ENCODE measurements at places on chromosomes 7 and 10.

DNA sequence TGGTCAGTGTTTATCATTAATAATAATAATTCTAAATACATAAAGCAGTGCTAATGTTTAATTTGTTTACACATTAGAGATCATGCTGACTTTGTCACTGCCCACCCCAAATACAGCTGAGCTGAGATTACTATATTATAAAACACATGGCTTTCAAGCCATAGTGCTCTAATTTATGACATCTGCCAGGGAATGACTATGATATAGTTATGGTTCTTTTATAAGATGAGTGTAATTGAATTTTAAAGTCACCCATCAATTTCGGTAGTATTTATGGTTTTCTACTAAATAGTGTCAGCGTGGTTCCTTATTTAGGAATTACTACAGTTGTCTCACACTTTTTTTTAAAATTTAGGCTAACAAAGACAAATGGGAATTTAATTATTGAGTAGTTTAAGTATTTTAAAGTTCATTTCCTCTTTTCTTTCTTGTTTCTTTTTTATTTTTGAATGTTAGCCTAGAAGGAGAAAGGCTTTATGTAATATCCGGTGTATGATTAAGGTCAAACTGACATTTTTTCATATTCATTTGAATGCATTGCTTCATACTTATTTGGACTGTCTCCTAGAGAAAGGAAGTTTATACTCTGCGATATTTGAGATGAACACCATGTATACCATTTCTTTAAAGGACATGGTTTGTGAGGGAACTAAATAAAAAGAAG is 3.9 kb downstream of the CDK14 start:
- DNase-seq: no peak

DNA sequence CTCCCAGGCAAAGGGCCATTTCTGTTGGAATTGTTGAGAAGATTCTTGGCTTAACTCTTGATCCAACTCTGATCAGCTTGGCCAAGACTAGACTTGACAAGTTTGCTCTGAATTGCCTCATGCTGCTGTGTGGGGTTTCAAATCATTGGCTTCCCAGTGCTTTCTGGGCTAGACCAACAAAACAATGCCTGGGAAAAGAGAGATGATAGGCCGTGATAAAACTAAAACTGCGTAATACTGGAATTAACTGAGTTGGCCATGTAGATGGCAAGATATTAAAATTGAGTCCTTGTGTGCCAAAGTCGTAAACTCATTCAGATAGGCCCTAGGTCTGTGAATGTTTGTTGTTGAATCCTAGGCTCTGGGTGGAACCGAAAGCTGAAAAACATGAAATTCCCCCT is 222.6 kb downstream of the MGMT start:
- no peak for DNase-seq

GRCh38 chr7:76310102-76310957 is 7.9 kb downstream of the HSPB1 start:
- no peak for DNase-seq

GRCh38 chr7:42359946-42360345 is 122.9 kb upstream of the GLI3 start:
- DNase-seq: no peak

DNA sequence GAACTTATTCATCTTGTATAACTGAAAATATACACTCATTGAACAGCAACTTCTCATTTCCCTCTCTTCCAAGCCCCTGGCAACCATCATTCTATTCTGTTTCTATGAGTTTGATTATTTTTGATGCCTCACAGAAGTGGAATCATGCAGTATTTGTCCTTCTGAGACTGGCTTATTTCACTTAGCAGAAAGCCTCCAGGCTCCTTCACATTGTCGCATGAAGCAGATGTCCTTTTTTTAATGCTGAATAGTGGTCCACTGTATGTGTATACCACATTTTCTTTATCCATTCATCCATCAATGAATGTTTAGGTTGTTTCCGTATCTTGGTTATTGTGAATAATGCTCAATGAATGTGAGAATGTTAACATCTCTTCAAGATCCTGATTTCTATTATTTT is 238.2 kb upstream of the KLF14 start:
- no peak for DNase-seq

DNA sequence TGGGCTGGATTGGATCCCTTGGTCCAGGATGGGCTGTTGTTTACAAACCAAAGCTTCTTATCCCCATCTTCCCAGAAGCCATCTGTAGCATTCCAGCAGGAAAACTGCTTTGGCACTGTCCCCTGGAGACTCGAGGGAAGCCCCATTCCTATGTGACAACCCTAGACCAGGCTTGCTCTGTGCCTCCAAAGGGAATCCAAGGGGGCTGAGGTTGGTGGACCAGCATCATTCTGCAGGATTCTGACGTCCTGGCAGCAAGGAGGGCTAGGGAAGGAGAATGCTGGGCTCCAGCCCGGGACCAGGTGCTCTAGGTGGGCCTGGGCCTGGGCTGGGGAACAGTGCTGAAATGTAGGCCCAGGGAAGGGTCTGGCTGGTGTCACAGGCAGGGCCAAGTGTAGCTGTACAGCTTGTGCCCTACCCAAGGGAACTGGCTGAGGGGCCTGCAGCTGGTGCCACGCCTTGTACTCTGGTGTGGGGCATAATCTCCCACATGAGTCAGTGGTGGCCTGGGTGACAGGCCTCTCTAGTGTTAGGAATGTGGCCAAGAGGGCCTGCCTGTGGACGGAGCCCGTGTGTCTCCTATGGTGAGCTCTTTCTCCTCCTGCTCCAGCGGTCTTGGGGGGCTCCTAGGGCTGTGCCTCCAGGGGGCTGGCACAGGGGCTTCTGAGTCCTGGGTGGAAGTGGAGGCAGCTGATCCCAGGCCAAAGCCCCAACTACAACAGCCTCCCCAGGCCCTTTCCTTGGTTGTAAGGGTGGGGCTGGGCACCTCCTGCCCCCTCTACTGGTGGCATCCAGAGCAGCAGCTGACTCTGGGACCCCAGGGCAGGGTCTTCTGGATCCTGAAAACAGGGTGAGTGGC is 25.2 kb downstream of the TRIM8 start:
- DNase-seq: no peak

DNA sequence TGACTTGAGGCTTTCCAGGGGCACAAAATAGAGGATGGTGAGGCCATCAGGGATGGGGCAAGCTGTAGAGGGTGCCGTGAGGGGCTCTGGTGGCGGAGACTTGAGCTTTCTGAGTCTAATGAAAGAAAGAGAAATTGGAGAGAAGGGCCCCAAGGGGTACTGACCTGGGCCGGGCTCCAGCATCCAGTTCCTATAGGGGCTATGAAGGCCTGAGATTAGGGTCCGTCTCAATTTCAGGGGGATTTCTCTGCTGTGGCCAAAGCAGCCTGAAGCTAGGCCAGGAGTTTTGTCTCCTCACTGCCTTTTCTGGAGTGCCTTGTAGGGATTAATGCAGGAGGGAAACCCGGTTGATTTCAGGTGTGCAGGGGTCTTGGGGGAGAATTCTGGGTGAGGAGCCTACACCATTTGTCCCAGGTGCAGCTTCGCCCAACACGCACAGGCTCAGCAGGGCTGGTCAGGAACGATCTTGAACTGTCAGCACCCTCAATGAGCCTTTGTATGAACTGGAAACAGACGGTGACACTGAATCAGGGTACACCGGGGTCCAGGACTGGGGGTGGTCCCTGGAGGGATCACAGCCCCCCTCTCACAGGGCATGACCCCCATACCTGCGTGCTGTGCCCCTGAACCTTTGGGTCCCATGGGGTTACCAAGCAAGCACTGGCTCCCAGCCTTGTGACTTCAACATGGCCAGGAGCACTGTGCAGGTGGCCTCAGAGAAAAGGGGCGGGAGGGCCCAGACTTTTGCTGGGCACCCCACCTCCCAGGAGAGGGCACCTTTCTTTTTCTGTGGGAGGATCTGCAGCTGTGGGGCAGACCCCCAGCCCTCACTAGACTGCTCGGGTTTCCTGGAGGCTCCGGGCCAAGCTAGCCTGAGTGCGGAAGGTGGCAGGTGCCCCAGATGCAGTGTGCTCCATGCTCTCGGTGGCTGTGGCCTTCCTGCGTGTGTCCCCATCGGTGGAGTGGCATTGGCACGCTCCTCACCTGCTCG is 122.9 kb upstream of the RET start:
- DNase-seq: no peak

DNA sequence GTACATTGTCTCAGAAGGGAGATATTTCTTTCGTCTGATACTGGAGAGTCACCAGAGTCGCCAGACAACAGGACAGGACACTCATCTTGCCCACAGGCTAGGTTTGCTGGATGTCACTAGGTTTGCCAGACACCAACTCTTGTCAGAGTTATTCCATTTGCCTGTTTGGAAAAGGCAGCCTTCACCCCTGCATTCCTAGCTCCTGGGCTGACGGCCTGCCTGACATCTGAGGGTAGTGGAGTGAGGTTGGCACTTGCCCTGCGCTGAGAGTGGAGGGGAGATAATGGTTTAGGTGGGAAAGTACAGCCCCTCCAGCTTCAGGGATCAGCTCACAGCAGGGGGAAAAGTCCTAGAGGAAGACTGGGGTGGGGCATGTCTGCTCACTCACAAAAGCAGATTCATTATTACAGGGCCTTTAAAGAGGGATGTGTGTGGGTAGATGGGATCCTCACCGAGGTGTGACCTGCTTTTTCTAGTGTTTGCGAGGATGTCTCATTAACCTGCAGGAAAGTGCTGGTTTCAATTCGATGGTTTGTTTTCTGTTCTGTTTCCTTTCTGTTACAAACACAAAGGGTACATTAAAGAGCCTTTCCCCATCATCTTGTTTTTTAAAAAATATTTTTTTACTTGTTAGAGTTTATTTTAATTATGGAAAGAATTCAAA is 79.3 kb upstream of the TNS3 start:
- DNase-seq: no peak

DNA sequence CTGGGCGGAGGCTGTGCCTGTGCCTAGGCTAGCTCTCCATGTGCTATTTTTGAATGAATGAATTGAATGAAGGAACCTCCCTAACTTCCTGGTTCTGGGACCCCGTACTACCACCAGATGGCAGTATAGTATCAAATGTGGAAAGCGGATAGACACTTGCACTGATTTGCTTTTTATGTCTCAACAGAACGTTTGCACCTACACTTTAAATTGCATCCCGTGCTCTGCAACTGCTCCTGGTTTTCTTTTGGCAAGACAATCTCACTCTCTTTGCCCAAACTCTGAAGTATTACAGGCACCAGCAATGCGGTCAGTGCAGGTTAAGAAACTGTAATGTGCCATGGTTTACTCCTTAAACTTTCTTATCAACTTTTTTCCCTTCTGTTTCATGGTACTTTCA is 6.5 kb downstream of the FZD8 start:
- DNase-seq: no peak

- DNase-seq: no peak
Observed at GRCh38 chr10:72034040-72034499, 54.3 kb downstream of the SPOCK2 start.

DNA sequence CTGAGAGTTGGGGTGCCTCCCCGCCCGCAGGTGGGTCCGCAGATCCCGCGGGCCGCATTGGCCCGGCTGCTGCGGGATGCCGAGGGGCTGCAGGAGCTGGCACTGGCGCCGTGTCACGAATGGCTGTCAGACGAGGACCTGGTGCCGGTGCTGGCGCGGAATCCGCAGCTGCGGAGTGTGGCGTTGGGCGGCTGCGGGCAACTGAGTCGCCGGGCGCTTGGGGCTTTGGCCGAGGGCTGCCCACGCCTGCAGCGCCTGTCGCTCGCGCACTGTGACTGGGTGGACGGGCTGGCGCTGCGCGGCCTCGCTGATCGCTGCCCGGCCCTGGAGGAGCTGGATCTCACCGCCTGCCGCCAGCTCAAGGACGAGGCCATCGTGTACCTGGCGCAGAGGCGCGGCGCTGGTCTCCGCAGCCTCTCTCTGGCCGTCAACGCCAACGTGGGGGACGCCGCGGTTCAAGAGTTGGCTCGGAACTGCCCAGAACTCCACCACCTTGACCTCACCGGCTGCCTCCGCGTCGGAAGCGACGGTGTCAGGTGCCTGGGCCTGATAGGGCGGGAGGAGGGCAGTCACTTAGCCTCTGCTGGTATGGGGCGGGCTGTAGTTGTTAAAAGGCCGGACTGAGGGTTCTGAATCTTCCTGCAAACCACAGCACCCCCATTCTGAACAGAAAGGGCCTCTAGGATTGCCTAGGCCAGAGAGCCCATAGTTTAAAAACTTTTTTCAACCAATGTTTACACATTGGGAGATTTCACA is 1.3 kb downstream of the FBXL15 start:
- DNase-seq: no peak

DNA sequence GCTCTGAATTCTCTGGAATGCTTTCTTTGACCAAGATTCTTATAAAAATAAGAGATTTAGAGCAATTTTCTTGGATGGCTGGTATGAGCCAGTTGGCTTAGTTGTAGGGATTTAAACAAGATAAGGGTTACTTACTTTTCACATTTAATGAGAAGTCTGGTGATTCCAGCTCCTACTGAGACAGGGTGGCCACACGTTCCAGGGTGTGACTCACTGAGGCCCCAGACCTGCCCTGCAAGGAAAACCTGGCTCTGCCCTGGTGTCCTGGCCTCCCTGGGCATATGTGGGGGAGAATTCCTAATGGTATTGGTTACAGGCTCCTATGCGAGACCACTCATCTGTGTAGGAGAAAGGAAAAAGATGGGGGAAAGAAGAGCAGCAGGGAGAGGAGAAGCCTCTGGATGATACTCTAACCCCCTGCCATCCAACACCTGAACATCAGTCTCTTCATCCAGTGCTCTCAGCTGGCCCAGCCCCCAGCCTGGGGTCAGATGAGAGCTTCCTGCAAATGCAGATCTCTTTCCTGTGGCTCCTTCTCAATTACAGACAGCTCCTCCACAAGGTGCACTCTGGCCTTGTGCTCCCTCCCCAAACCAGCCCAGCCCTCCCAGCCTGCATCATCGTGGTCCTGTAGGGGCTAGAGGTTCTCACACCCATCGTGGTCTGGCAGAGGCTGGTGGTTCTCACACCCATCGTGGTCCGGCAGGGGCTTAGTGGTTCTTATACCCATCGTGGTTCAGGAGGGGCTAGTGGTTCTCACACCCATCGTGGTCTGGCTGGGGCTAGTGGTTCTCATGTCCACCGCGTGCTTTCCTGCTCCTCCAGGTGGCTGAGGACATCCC is 139.9 kb downstream of the EGFR start:
- no peak for DNase-seq

DNA sequence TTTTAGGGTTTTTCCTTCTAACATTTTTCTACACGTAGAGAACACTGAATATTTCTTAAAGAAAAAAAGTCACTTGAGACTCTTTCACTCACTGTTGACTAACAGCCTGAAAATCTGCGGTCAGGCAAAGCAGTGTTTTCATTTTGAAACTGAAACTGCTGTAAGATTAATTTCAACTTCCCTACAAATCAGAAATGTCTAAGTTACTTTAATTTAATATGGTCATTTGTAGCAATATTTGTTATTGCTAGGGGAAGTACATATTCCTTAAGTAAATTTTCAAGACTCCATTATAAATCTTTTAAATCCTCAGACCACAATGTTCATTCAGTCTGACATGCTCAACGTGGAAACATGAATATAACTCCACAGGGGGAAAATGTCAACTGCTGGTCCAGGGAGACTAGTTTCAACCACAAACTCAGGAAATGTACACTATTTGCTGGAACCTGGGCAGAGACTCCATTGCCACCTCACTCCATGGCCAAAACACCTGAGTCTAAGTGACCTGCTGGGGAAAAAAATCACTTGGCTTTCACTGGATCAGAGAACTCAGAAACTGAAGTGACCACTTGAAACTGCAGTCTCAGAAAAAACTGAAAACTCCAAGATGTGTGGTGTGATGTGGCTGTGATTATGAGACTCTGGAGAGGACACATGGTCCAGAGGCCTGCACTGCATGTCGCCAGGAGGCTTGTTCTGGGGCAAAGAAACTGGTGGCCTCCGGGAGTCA is 161.2 kb downstream of the TAX1BP1 start:
- DNase-seq: no peak

All from stimulated activated CD8-positive, alpha-beta memory T cell treated with anti-CD3 and anti-CD28 coated beads, Interleukin-2, amount 100 ng/mL, for 1 hour (primary cell).